ENCODE measurements at places on chromosomes 1 and 21.
A peak's percentile ranks its signal among the peaks of the same experiment; 100 is the strongest.

DNA sequence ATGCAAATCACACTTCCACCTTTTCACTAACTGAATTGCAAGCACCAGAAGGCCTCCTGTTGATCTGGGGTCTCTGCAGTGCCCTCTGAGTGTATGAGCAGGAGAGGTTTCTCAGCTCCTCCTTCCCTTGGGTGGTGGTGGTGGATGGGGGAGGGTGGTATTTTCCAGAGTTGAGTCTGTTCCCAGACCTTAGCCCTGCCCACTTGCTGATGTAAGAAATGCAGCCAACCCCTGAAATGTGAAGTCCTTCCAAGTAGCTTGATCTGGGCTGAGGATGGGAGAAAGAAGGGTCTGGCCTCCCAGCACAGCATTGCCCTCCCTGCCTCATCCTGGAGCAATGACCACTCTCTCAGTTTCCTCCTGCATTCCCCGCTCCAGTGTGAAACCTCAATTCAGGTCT, 6.3 kb upstream of the FOXD2 start:
- DNase-seq: no peak

- DNase-seq: no peak
Observed at GRCh38 chr1:179034720-179035119, 9.0 kb downstream of the FAM20B start.

- DNase-seq: no peak
Observed at GRCh38 chr1:21290546-21290944, 282 bp upstream of the ECE1 start.

DNA sequence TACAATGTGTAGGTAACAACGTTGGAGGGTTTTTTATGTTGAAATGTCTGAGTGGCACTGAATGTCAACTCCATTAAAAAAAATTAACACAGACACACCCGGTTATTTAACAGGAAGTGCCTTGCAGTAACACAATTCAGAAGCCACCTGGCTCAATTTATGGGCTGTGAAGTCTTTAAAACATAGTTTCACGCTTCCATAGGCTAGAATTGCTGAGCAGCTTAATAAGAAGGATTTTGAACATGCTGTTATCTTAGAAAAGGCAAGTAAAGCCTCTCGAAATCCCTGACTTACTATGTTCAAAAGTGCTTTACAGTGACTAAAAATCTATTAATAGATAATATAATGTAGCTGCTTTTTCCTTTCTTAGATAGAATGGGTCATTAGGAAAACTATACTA, 19.7 kb downstream of the SRSF4 start:
- DNase-seq: no peak

DNA sequence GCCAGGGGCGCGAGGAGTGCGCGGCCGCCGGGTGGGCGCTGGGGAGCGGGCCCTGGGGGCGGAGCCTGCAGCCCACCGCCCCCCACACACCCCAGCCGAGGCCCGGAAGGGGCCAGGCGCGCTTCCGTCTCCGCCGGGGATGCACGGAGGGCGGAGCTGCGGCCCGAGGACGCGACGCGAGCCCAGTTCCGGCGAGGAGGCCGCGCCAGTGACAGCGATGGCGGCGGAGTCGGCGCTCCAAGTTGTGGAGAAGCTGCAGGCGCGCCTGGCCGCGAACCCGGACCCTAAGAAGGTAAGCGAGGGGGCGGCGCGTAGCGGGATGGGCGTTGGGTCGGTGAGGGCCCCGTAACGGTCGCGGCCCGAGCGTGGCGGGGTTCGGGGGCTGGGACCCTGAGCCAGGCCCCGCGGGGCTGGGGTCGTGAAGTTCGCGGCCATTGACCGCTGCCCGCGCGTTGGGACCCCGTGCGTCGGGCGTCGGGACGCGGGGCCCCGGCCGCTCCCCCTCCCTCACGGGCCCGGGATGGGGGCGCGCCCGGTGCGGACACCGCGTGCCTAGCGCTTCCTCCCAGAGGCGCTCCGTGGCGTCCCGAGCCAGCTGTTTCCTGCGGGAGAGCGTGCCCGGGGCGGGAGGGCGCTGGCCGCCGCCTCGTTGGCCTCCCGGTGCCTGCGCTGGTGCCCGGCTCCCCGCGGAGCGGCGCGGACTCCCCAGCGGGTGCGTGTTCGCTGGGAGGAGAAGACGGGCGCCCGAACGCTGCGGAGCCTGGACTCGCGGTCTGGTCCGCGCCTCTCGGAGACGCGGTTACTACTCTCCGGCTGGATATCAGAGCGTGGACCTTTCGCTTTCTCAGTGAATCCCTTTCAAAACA, at the start of gene ELOA:
Gene ELOA (plus strand): TSS at position 185 of the 866 bp plus-strand sequence. CDS start 33 bp downstream, at position 218.
- peak; percentile 90 for DNase-seq

- DNase-seq: no peak
Observed at GRCh38 chr1:9128166-9128519, 759 bp downstream of the GPR157 start.

GRCh38 chr1:220886470-220887201, 7.4 kb downstream of the HLX start:
- no peak for DNase-seq

- DNase-seq: no peak
Observed at GRCh38 chr1:85078903-85079302, 30.6 kb upstream of the MCOLN3 start.

DNA sequence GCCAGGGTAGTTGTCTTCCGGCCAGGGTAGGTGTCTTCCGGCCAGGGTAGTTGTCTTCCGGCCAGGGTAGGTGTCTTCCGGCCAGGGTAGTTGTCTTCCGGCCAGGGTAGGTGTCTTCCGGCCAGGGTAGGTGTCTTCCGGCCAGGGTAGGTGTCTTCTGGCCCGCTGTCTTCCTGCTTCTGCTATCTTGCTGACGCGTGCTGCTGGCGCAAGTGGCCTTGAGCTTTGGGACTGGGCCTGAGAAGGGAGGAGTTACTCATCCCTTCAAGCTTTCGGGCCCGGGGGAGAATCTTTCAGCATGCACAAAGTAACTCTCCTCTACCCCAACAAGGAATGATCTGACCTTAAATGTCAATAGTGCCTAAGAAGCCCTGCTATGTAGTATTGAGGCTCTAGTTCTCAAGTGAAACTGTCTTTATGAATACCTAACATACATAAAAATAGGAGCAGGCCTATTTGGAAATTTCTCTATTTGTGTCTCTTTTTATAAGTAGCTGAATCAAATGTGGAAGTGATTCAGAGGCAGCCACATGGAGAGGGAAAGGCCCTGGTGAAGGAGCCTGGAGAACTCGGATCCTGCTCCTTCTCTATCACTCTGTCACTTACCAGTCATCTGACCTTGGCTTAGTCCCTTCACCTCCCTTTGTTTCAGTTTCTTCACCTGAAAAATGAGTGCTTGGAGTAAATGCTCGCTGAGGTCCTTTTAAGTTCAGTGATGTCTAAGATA, 65.6 kb downstream of the RGL1 start:
- DNase-seq: no peak

DNA sequence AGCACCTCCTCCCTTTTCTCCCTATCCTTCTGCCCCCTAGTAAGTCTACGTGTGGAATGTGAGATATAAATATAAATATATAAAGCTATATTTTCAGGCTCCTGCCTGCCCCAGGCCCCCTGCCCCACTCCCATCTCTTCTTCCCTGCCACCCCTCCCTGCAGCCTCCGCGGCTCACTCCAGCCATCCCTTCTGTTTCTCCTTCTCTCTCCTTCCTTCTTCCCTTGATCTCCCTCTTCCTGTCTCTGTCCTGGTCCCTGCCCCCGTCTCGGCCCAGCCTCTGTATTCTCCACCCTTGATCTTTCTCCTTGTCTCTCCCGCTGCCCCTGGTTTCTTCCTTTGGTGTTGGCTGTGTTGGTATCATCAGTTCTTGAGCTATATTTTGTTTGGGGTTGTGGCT, 23.2 kb downstream of the DMBX1 start:
- DNase-seq: no peak

GRCh38 chr1:151281969-151282882, at the start of gene ZNF687:
Gene ZNF687, plus strand, starts transcription at chr1:151282299. Its CDS starts 3,993 bp downstream, at chr1:151286292.
- peak; percentile 100 for DNase-seq

DNA sequence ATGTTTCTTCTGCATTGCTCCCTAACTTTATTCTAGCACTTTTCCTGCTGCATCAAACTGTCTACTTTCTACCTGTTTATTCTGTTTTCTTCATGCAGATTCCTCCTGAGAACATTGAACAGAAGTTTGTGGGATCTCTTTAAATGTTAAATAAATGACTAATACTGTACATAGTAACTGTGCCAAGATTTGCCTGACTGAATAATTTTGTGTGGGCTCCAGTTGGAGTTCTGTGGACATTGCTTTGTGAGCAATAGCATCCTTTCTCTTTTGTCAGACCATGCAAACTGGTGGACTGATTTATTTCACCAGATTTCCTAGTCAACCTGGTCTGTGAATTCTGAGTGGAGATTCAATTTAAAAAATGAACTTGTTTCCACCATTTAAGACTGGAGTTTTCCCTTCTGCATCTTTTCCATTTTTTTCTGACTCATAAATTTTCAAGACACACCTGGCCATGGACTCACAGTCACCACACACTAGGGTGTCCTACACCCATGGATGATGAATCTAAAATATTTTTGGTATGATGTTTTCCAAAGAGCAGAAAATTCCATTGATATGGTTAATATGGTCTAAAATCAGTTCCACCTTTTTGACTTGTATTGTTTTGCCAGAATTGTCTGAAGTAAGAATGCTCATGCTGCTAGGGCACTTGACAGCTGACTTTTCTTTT, 140.7 kb upstream of the SPAG17 start:
- DNase-seq: no peak

DNA sequence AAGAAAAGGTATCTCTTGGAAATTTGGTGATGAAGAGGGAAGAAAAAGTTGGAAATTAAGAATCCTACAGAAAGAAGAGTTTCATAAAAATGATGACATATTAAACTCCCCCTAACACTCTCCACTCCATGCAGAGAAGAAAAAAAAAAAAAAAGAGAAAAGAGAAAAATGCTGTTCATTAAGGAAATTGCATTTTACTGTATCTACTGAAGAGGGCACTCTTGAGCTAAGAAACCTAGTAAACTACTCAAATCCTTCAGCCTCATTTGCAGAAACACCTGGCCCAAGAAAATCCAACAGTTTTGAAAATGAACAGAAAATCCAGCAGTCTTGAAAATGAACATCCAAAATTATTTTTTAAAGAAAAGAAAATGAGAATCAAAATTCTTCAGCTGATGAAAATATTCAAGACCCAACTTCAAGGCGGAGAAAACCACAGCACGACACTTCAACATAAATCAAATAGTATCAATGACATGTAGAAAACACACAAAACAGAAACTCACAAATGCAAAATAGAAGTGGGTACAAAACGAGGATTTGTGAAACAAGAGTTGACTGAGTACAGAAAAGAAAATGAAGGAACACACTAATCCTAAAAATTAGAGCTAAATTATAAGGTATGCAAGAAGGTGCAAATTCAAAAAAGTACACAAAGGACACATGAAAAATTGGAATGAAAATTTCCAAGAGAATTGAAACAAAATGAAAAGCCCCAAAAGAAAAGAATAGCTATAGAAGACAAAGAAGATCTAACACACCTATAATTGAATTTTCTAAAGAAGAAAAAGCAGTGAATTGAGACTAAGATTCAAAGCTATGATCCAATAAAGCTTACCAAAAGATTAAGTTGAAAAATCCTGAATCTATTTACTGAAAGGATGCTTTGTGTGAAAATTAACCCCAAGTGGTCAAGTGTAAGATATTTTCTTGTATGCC, 73.2 kb upstream of the DNAJC6 start:
- peak; percentile 7 for DNase-seq

- DNase-seq: peak; percentile 66
Observed at GRCh38 chr21:39111931-39112550, 71.2 kb downstream of the PSMG1 start.

DNA sequence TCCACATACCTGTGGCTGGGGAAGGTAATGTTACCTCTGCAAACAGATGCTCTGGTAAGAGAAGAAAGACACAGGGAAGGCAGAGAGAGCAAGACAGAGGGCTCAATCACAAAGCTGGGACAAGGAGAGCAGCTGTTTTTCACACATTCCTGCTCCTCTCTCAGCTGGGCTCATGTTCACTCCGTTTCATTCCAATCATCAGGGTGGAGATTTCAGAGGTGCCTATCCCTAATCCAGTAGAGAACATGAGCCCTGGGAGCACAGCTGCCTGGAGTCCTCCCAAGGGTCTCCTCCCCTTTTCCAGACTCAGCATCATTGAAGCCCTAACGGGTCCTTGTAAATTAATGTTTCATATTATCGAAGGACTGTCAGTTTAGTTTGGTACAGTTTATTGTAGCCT, 19.4 kb downstream of the GADD45A start:
- peak; percentile 76 for DNase-seq

DNA sequence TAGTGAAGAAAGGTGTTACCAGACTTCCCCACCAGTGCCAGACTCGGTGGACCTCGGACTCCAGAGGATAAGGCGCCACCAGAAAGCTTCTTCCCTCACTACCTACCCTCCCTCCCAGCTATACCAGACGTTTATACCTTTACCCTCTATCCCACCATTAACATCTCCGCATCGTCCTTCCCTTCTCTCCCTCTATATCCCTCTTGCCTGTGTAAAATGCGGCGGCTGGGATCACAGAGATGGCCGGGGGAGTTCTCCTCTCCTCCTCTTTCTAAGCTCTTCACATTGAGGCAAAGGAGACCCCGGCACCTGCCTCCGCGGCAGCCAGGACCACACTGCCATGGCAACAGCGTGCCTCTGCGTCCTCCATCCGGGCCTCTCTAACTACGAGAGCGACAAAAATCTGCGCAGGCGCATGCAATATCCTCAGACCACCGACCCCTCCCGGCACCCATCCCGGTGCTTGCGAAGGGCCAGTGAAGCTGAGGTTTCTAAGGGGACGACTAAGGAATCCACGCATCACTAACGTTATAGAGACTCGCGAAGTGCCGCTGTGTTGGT, at the start of gene CCDC181:
Gene CCDC181 (minus strand): TSS at position 394 of the 561 bp plus-strand sequence. CDS start 2,547 bp downstream, outside the sequence.
- DNase-seq: peak; percentile 92

DNA sequence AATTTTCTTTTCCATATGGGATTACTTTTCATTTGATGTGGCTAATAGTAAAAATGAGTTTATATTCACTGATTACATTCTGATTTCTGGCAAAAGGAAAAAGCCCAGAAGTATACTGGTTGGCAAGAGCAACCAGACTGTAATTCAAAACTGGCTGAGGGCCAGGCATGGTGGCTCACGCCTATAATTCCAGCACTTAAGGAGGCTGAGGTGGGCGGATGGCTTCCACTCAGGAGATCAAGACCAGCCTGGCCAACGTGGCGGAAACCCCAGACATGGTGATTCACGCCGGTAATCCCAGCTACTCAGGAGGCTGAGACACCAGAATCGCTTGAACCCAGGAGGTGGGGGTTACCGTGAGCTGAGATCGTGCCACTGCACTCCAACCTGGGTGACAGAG, 14.5 kb downstream of the SYT11 start:
- peak; percentile 72 for DNase-seq

DNA sequence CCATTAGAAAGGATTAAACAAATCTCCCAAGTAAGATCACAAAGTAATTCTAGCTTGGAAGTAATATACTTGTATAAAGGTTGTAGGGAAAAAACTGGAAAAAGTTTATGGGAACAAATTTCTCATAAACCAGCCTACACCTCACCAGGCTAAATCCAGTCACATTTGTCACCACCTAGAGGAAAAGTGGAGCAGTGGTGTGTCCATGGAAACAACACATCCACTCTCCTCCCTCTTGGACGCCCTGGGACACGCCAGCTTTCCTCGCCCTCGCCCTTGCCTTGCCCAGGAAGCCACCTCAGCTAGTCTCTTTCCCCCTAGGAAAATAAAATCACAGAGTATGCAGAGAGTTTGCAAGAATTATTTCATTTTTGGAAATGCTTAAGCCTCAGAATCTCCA, 2.2 kb downstream of the PALMD start:
- peak; percentile 75 for DNase-seq

Data from tongue (tissue), 3 donors.